ENCODE measurements at places on chromosomes 5 and 9. TPM values are rescaled to one million over a fixed set of nuclear protein-coding genes. Genes with fewer than 3 reads are reported as not detected.

- DNase-seq, result no peak
- H3K27ac ChIP-seq, result no peak overlapping the region
- H3K4me3 ChIP-seq, result peak overlapping the region; percentile 89
- peaks cover 22% of the 10 kb centered on the region for H3K4me1 ChIP-seq
- H3K36me3 ChIP-seq, result no peaks in the 10 kb centered on the region
Observed at GRCh38 chr5:98769959-98770208, 3.6 kb upstream of the RGMB start.

- H3K27ac ChIP-seq, result peak overlapping the region; percentile 11
- no peak overlapping the region for H3K4me3 ChIP-seq
- H3K36me3 ChIP-seq, result no peaks in the 10 kb centered on the region
- no peak for DNase-seq
Observed at GRCh38 chr5:141809380-141810096, 68.7 kb downstream of the PCDH1 start.

- H3K4me1 ChIP-seq, result peaks cover 34% of the 10 kb centered on the region
- H3K36me3 ChIP-seq, result no peaks in the 10 kb centered on the region
- peak; percentile 59 for DNase-seq
- no peaks in the 10 kb centered on the region for H3K27me3 ChIP-seq
- H3K27ac ChIP-seq, result no peak overlapping the region
- H3K4me3 ChIP-seq, result peak overlapping the region; percentile 88
Observed at GRCh38 chr5:176647843-176648473, 674 bp downstream of the TSPAN17 start.

DNA sequence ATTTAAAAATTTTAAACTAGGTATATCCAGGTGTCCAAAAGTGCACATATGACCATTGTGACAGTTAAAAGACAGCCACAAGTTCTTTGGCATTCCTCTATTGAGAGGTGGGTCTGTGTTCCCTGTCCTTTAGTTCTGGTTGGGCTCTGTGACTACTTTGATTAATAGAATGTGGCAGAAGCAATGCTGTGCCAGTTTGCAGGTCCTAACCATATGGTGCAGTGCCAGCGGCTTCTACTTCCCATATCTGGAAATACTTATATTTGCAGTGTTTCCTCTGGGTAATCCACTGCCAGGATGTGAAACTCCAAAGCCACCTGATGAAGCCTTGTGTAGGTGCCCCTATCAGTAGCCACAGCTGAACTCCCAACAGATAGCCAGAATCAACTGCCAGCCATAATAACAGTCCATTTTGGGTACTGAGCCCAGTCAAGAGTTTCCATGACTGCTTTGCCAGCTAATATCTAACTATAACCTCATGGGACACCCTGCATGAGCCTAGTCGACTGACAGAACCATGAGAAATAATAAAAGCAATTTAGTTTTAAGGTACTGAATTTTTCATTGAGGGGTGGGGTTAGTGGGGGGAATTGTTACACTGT lies 361.0 kb upstream of the SEMA6A start:
- no peak overlapping the region for H3K27ac ChIP-seq
- no peaks in the 10 kb centered on the region for H3K27me3 ChIP-seq
- no peaks in the 10 kb centered on the region for H3K36me3 ChIP-seq
- peaks cover 42% of the 10 kb centered on the region for H3K4me1 ChIP-seq
- H3K4me3 ChIP-seq, result no peak overlapping the region

- no peak overlapping the region for H3K4me3 ChIP-seq
- no peak for DNase-seq
- H3K27me3 ChIP-seq, result no peaks in the 10 kb centered on the region
- H3K27ac ChIP-seq, result no peak overlapping the region
- peaks cover 16% of the 10 kb centered on the region for H3K4me1 ChIP-seq
Observed at GRCh38 chr5:37812365-37812764, 27.5 kb downstream of the GDNF start.

DNA sequence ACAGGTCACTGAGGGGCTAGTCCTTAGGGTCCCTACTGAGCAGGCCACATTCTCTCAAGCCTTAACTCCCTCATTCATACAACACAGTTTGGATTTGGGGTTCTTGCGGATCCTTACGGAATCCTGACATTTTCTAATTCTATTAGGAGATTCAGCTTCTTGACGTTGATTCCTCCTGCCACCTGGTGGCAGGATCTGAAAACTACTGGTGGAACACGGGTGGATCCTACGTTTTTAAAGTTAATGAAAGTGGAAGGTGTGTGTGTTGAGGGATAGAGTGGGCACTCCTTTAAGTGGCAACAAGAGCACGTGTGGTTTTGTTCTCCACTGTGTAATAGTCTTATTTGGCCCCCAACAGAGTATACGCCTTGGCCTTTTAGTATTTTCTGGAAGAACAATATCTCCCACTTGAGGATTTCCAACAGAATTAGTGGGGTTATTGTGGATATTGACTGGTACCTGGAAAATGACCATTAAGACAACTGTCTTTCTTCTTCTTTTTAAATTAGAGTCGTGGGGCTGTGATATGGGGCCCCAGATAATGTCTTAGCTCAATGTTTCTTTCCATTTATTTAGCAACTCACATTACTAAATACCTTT lies 25.2 kb downstream of the SLC28A3 start:
- H3K36me3 ChIP-seq, result no peaks in the 10 kb centered on the region
- peak; percentile 72 for DNase-seq
- no peaks in the 10 kb centered on the region for H3K27me3 ChIP-seq
- no peak overlapping the region for H3K27ac ChIP-seq
- no peaks in the 10 kb centered on the region for H3K4me1 ChIP-seq

DNA sequence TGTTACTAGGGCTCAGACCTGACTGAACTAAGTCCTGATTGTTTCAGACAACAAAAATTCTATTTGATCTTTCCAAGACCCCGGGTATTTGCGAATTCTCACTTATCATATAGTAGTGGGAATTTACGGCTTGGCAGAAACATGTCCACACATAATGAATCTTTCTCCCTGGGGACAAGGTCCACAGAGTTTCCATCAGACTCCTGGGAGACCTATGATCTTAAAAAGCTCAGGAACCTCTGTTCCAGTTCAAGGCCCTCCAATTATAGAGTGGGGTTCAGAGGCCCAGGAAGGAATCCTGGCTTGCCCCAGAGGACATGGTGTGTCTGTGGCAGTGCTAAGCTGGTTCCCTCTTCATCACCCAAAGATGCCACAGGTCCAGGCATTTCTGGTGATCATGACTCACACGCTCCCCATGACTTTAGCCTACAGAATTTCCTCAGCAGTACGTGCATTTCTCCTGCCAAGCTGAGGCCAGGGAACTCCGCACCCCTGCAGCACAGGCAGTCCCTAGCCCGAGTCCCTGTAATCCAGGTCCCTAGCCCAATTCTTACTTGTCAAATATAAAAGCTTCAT lies 12.6 kb downstream of the RAPGEF1 start:
- DNase-seq, result no peak
- peaks cover 12% of the 10 kb centered on the region for H3K4me1 ChIP-seq
- no peaks in the 10 kb centered on the region for H3K36me3 ChIP-seq
- H3K27me3 ChIP-seq, result no peaks in the 10 kb centered on the region

GRCh38 chr5:2904956-2905355 lies 153.5 kb upstream of the IRX2 start:
- H3K27ac ChIP-seq, result no peak overlapping the region
- no peaks in the 10 kb centered on the region for H3K36me3 ChIP-seq
- no peak overlapping the region for H3K4me3 ChIP-seq
- no peaks in the 10 kb centered on the region for H3K4me1 ChIP-seq
- no peaks in the 10 kb centered on the region for H3K27me3 ChIP-seq

PIGO gene
- 21.6 TPM for total RNA-seq

SARDH gene
- 9.2 TPM for total RNA-seq

IFNA21 gene
- not detected for total RNA-seq

TMEM174 gene
- not detected for total RNA-seq

NR2F1-AS1 gene
- 8.3 TPM for total RNA-seq

SOX30 gene
- 0.17 TPM for total RNA-seq

OR1L8 gene
- not detected for total RNA-seq

SPINK13 gene
- not detected for total RNA-seq

CAMK2A gene
- total RNA-seq, result 0.09 TPM

TSLP gene
- not detected for total RNA-seq

GDF9 gene
- 0.46 TPM for total RNA-seq
